ENCODE measurements at places on chromosomes 5 and 9. TPM values are rescaled to one million over a fixed set of nuclear protein-coding genes. Genes with fewer than 3 reads are reported as not detected.

The GPR150 gene
- total RNA-seq, result 0.21 TPM

The PCDHB3 gene
- total RNA-seq, result 0.57 TPM

The TNFSF15 gene
- 2.8 TPM for total RNA-seq

The PCDHGA3 gene
- total RNA-seq, result 0.36 TPM

The PCDHGB4 gene
- total RNA-seq, result 3.1 TPM

The SCGB3A2 gene
- not detected for total RNA-seq

The EDIL3 gene
- total RNA-seq, result 0.68 TPM

The FOXD4 gene
- 0.36 TPM for total RNA-seq

The SPINK6 gene
- not detected for total RNA-seq

The CENPH gene
- total RNA-seq, result 6.2 TPM

The PRUNE2 gene
- under 0.01 TPM for total RNA-seq

The ZFP2 gene
- total RNA-seq, result 1.0 TPM

The KCNV2 gene
- not detected for total RNA-seq

The KIAA0825 gene
- 1.0 TPM for total RNA-seq

The NTRK2 gene
- under 0.01 TPM for total RNA-seq

The PDLIM4 gene
- total RNA-seq, result 10.9 TPM

The ADAMTS2 gene
- total RNA-seq, result not detected

Data from nasal cavity respiratory epithelium epithelial cell of viscerocranial mucosa (primary cell).